ENCODE measurements at places on chromosomes 2 and 18.
A peak's percentile ranks its signal among the peaks of the same experiment; 100 is the strongest.

- no peak for DNase-seq
Observed at GRCh38 chr18:51811883-51812282, 528.1 kb upstream of the DCC start.

DNA sequence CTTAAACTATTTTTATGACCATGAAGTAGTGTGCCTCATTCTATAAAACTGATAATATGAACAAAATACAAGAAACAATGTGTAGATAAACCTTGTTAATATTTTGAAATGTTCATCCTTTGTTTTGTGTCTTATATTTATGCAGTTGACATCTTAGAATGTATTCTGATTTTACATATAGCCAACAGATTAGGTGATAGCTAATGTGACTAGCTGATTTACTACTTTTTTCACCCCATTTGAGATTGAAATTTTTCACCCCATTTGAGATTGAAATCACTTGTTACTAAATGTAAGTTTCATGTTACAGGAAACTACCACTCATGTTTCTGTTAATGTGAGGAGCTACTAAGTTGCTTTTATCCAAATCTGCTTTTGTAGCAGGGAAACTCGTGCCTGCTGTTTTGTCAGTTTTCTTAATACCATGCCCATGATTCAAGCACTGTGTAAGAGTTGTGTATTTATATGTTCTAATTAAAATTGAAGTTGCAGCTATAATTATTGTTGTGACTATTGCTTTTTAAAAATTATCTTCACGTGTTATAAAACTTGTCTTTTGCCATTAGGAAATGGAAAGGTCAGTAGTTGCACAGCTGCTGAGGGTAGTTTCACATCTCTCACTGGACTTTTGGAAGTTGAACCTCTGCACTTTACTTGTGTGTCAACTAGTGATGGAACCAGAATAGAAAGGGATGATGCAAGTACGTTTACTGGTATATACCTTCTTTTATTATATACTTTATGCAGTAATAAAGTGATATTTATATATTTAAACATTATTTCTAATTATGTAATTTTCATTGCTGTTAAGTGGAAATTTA lies 96.6 kb downstream of the BIRC6 start:
- no peak for DNase-seq

DNA sequence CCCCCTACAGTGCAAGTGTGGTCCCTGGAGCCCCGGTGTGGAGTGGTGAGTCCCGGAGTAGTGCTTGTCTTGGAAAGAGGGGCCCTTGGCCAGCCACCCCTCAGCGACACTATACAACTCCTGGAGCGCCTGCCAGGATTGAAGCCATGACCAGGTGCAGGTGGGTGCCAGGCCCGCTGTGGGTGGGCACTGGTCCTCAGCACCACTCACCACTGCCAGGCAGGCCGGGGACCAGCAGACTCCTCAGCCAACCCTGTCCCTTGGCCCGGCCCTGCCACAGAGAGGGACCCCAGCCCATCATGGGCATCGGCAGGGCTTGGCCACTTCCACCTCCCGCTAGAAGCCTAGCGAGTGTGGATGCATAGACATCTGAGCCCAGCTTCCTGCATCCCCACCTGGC lies 42.2 kb downstream of the STK25 start:
- no peak for DNase-seq

DNA sequence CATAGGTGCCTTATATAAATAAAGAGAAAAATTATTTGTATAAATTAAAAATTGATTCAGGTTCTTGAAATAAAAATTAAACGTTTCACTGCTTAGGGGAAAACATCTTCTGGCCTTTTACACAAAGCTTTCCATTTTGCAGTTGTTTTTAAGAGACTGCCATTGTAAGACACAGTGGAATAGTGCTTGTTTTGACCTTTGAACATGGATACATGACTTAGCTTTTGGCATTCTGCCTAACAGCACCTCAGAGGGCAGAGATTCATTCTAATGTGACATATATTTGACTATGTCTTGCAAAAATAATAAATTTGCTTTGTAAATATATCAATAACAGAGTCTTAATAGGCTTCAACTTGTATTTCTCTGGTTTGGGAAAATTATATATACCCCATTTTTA lies 142.1 kb downstream of the SLC4A10 start:
- no peak for DNase-seq

- no peak for DNase-seq
Observed at GRCh38 chr2:46984642-46985476, 69.3 kb upstream of the MCFD2 start.

- no peak for DNase-seq
Observed at GRCh38 chr2:8094526-8094925, 587.3 kb upstream of the ID2 start.

GRCh38 chr2:71646028-71646427 lies 192.7 kb downstream of the DYSF start:
- no peak for DNase-seq

- no peak for DNase-seq
Observed at GRCh38 chr18:8375249-8375648, 234.0 kb upstream of the RAB12 start.

- no peak for DNase-seq
Observed at GRCh38 chr2:82819951-82820350, 1639.1 kb downstream of the SUCLG1 start.

DNA sequence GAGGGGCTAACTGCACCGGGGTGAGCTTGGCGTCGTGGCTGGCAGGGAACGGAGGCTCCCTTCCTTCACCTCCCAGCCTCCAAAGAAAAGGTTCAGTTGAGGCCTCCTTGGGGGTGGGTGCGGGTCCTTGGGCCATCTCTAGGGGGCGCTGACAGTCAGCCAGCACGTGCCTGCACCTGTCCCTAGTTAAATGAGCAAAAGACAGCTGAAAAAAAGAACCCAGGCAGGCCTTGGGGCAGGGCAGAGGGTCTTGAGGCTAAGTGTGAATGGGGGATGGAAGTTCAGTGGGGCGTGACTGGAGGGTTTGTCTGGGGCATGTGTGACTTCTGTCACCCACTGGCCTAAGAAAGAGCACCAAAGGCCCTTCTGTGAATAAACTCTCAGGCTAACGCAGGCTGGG lies 56.4 kb downstream of the ZFP36L2 start:
- peak; percentile 69 for DNase-seq
